Psoas muscle (tissue), 8 donors: ENCODE measurements at places on chromosomes 4 and X. TPM values are rescaled to one million over a fixed set of nuclear protein-coding genes. Genes with fewer than 3 reads are reported as not detected.

The ENPEP gene
- total RNA-seq, result 2.0 TPM

The GAGE2A gene
- total RNA-seq, result not detected

- no peak for DNase-seq
Observed at GRCh38 chr4:99485212-99485611, 25.6 kb upstream of the C4orf17 start.

The PCDH18 gene
- total RNA-seq, result 2.8 TPM

- DNase-seq, result no peak
Observed at GRCh38 chr4:140233791-140234696, 80.1 kb upstream of the MAML3 start.

- no peak for DNase-seq
Observed at GRCh38 chrX:10902001-10902400, 209.1 kb upstream of the HCCS start.

- DNase-seq, result no peak
Observed at GRCh38 chr4:24611575-24611974, 27.2 kb upstream of the DHX15 start.

The IL1RAPL1 gene
- total RNA-seq, result 0.21 TPM

GRCh38 chr4:155707251-155707650 is 40.6 kb downstream of the GUCY1A1 start:
- no peak for DNase-seq

GRCh38 chr4:110188113-110188512 is 10.3 kb downstream of the ELOVL6 start:
- DNase-seq, result no peak

- DNase-seq, result no peak
Observed at GRCh38 chrX:2517055-2517454, 16.3 kb upstream of the DHRSX start.

DNA sequence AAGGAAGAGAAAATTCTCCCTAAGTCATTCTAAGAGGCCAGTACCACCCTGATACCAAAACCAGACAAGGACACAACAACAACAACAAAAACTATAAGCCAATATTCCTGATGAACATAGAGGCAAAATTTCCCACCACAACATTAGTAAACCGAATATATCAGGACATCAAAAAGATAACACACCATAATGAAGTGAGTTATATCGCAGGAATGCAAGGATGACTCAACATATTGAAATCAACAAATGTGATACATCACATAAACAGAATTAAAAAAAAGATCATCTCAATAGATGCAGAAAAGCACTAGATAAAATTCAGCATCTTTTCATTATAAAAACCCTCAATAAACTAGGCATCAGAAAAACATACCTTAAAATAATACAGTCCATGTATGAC is 1844.4 kb upstream of the PCDH10 start:
- DNase-seq, result no peak
